ENCODE measurements at places on chromosomes 6 and 20.

DNA sequence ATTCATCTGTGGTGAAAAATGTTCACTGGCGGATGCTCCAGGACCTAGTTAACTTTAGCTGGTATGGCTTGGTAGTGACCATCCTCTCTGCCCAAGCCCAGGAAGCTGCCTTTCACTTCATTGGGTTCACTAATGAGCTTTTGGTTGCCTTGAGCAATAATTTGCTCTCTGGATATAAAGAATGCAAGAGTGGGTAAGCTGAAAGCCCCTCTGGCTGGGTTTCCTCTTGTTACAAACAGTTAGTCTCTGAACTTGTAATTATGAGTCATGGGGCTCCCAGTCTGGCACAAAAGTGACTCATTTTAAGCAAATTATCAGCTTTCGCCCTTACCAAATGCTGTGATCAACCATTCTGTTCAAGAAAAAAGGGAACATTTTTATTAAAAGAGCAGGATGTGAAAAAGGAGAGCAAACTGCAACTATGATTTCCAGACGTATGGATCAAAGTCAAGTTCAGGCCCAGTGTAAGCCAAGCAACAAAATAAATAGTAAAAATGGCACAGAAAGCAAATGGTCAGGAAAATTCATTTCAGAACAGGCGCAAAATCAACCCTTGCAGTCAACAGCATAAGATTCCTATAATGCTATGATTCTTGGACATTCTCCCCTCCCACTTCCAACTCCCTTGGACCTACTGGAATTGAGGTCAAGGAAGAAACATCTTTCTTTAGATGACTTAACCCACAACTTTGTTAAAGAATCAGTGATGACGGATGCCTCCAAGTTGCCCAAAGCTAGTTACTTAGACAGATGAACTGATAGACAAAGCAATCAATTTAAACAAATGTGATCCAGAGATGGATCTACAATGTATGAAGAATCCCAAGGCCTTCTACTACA lies 130.0 kb upstream of the KCNK16 start:
- DNase-seq, result no peak

DNA sequence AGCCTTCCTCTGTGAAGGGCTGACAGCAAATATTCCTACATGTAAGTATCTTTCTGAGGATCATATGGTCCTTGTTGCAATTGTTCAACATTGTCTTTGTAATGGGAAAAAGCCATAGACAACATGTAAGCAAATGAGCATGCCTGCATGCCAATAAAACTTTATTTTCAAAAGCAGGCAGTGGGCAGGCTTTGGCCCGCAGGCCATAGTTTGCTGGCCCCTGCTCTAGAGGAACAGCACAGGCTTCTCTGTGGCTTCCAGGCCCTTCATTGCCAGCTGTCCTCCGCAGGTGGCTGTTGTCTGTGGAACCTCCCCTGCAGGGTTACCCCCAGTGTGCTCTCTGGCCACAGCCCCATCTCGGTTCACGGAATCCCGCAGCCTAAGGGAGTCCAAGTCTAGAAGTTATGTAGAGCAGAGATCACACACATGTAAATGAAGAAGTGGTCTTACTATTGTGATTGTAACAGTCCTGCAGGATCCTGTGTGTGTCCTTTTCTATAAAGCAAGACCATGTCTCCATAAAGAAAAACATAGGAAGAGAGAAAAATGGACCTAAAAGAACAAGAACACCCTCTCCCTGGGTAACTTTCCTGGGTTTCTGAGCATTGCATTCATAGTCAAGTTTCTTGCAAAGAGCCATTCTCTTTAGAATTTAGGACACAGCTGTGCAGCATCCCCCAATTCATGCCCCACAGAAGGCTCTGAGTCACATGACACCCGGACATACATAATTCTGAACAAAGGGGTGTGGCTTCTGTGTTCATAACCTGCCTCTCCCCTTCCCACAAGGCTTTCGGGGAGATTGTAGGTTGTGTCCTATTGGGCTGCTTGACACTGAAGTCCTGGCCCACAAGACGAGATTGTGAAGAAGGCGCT lies 10.0 kb downstream of the UNC93A start:
- DNase-seq, result no peak

- DNase-seq, result no peak
Observed at GRCh38 chr6:29967379-29968010, 25.2 kb downstream of the HLA-A start.

GRCh38 chr6:13511913-13512717 lies 24.7 kb upstream of the GFOD1 start:
- DNase-seq, result no peak

GRCh38 chr6:104526376-104526775 lies 333.3 kb downstream of the HACE1 start:
- DNase-seq, result no peak

- DNase-seq, result no peak
Observed at GRCh38 chr20:55730321-55730720, 275.0 kb downstream of the CBLN4 start.

DNA sequence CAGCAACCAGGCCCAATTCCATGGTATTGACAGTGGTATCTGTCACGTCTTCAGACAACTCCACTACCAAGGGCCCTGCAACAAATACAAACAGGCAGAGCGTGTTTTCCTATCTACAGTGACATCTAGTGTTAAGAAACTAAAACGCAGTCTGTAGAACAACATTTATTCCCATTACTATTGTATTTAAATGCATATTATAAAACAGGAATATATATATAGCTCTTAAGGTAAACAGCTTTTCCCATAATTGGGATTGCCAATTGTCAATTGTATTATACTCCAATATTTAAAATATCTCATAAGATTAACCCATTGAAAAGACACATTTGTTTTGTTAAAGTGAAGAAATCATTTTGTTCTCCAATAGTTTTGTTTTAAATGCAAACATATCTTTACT lies 97.2 kb downstream of the KIF16B start:
- peak; percentile 13 for DNase-seq

GRCh38 chr6:159578629-159579028 lies 114.4 kb downstream of the SOD2 start:
- DNase-seq, result no peak

GRCh38 chr6:43035495-43036194 lies 14.2 kb downstream of the RRP36 start:
- DNase-seq, result no peak

- peak; percentile 29 for DNase-seq
Observed at GRCh38 chr20:45095805-45096238, 5.1 kb downstream of the KCNS1 start.

DNA sequence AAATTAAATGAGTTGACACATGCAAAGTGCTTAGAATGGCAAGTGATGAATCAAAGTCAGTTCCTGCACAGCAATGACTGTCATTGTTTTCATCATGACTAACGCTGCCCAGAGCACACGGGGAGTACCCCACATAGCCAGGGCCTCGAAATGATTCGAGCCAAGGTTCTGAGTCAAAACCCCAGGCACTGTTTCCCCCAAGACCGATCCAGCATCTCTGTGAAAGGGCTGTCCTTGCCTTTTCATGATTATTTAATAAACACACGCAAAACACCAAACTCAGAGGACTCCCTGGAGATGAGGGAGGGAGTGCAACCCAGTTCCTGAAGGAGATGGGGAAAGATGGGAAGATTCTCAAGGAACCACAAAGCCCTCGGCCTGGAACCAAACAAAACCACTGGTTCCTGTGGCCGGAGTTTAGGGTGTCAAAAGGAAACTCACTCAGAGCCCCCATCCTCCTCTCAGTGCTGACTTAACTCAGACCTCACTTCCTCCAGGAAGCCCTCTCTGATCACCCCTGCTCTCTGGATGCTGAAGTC lies 3.8 kb downstream of the PREX1 start:
- DNase-seq, result no peak

DNA sequence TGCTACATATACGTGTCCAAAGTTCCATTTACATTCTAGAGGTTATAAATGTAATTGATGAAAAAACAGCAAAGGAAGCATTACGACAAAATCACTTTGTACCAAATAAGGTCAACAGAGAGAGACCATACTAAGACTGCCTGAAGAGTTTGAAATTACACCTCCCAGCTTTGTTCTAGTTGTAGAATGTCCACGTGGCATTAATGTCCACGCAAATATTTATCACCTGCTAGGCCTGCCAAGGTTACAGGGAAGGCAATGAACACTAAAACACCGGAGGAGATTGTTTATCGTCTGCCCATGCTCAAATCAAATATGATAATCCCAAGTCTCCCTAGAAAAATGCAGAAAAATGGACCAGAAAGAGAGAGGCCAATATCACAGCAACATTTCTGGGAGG lies 6.2 kb downstream of the RALGAPA2 start:
- DNase-seq, result no peak

- no peak for DNase-seq
Observed at GRCh38 chr6:43735642-43736199, 34.3 kb upstream of the VEGFA start.

DNA sequence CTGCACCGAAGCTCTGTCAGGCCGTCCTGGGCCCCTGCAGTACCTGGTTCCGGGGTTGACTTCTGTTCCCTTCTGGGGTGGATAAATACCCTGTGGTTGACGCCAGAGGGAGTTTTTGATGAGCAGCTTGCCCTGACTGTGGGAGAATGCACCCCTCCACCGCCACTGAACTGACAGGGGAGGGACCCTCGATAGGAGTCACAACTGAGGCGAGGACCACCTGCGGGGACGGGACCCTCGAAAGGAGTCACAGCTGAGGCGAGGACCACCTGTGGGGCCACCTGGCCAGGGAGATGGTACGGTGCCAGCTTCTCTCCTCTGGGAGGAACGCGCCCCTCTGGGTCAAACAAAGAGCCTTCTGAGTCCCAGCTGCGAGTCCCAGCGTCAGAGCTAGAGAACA lies 100.1 kb upstream of the FRMD1 start:
- no peak for DNase-seq

GRCh38 chr20:10971096-10971495 lies 297.3 kb upstream of the JAG1 start:
- no peak for DNase-seq

DNA sequence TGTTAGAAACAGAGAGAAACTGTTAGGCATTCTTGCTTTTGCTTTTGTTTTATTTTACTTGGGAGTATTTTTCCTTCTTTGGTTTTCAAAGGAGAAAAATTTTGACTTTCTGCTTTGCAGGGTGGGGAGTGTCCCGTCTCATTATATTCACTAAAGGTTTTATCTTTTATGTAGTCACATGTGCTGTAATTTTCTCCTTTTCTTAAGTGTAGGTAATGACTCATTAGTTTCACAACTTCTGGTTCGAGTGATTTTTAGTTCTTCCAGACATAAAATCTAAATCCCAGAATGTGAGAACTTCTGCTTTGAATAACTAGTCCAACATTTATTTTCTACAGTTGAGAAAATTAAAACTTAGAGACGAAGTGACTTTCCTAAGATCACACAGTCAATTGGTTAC lies 37.7 kb downstream of the ADGRF1 start:
- no peak for DNase-seq

DNA sequence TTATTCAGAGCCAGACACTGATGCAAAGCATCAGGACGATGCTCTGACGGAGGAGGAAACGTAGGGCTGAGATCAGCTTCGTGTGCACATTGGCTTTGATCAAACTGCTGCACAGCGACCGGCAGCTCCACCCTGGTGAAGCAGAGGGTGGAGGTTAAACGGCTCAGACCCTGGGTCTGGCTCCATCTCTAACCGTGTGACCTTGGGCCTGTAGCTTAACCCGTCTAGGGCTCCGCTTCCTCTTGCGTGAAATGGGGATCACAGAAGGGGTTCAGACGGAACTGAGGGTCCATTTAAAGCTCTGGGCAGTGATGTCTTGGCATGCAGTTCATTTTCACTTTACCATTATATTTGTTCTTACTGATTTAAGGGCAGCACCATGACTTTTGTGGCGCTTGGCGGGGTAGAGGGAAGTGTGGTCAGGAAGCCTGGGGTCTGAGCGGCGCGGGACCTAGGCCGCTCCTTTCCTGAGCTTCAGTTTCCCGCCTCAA lies 644 bp downstream of the RBL1 start:
- peak; percentile 44 for DNase-seq

GRCh38 chr6:43829470-43829869 lies 59.5 kb downstream of the VEGFA start:
- no peak for DNase-seq

DNA sequence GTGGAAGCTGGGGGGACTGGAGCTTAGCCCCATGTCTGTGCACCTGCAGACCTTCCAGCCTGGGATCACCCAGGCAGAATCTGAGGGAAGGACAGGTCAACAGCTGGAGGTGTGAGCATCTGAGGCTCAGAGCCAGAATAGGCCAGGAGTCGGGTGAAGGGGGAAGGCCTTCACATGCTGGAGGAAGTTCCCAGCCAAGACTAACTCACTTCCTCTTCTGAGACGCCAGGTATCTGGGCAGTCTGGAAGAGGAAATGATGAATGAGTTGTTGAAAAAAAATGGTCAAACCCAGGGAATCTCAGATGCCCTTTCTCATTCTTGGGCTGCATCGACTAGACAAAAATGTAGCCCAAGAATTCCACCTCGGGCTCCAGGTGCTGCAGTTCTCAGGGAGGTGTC lies 73.6 kb upstream of the TIAM2 start:
- DNase-seq, result no peak

DNA sequence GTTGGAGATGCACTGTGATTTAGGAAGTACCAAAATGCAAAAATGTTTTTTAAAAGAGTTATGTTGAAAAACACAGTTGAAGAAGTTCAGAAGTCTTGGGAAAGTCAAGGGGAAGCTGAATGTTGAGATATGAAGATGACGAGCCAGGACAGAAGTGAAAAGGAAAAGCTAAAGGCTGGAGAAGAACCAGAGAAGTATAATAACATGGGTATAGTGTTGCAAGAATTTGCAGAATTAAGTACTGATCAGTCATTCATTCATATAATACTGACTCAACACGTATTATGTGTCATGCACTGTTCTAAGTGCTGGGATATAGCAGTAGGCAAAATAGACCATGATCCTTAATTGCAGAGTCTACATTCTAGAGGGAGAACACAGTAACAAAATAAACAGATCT lies 432.8 kb downstream of the CDC5L start:
- DNase-seq, result no peak

DNA sequence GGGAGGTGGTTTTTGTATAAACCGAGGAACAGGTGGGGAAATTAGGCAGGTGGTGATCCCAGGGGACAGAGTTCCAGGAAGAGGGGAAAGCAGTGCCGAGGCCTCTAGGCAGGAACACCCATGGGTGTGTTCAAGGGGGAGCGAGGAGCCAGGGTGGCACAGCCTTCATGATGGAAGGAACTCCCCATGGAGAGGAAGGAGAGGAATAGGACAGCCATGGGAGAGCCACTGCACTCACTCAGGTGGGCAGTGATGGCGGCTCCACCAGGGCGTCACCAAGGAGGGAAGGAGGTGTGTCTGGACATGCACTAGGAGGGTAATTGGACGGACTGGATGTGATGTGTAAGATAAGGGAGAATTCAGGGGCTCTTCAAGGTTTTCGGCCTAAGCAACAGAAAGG lies 98.2 kb downstream of the THBS2 start:
- DNase-seq, result no peak

GRCh38 chr6:91279740-91280493 lies 693.0 kb upstream of the MAP3K7 start:
- no peak for DNase-seq

GRCh38 chr20:22796469-22797077 lies 212.2 kb upstream of the FOXA2 start:
- DNase-seq, result no peak

DNA sequence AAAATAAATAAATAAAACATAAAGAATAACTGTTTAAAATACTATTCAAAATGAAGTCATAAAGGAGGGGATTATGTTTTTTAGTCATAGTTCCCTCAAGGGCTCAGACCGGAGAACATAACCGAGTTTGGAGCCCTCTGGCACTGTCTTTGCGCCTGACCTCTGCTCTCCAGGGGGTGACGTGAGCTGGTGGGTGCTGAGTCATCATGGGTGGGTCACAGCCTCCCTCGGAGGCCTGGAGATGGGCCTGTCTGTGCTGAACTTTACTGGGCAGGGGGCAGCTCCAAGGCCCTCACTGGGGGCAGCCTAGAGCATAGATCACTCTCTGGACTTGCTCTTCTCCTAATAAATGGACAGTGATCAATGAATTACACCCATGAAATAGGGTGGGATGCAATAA lies 3.1 kb upstream of the MAVS start:
- no peak for DNase-seq
